Hindlimb muscle (tissue), 1 donor: ENCODE measurements at places on chromosomes 3 and 15.

GRCh38 chr3:14750650-14751049, 68.1 kb upstream of the FGD5 start:
- DNase-seq: no peak

GRCh38 chr15:22961762-22962161, 18.4 kb downstream of the CYFIP1 start:
- no peak for DNase-seq

GRCh38 chr15:25268166-25268565, 170.7 kb downstream of the UBE3A start:
- no peak for DNase-seq

DNA sequence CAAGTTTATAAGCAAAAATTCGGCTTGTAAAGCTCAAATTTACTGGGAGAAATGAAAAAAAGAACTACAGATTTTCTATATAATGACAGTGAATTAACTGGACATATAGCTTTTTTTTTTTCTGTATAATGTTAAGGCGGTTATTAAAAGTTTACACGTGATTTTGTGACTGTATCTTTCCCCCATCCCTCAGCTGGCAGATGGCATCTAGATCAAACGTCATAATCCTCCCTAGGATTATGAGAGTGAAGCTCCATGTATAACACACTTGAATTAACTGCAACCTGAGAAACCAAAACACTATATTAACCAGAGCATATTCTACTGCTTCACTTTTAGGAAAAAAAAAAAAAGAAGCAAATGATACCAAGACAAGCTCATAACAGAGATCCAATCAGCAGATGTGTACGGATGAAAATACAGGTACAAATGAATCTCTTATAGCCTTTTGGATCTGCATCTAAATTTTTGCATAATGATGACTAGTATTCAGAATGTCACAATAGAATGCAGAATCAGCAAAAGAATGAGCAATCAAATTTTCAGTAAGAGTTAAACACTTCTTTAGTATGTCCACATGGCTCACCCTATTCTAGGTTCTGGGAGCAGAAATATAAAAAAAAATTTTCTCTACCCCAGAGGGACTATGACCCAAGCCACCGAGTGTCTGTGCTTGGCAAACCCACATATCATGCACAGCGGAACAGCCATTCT, 12.4 kb downstream of the MOBP start:
- no peak for DNase-seq

DNA sequence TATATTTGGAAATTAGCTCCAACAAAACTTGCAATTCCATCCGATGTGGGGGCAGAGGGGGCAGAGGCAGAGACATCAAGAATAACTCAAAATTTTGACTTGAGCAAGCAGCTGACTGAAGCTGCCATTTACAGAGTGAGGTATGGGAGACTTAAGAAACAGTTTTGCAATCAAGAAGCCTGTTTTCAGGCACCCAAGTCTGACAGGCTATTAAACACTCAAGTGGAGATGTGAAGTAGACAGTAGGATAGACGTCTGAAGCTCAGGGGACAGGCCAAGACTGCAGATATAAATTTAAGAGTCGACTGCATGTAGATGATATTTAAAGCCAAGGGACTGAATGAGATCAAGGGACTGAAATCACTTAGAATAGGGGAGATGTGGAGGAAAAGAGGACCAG, 9.9 kb upstream of the SH3BP5 start:
- no peak for DNase-seq

DNA sequence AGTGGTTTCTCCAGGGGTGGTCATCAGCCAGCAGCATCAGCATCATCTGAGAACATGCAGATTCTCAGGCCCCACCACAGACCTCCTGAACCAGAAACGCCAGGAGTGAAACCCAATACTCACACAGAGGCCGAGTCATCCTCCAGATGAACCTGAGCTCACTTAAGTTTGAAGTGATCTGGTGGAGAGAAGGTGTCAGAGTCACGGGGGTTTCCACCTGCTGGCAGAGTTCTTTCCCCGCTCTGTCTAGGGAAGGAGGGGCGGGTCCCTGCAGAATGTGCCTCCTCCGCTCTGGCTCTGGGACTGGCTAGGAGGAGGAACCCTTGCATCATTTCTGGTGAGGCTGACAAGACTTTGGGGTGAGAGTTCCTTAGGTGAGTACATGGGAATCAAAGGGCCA, 13.3 kb upstream of the KIF23 start:
- no peak for DNase-seq

DNA sequence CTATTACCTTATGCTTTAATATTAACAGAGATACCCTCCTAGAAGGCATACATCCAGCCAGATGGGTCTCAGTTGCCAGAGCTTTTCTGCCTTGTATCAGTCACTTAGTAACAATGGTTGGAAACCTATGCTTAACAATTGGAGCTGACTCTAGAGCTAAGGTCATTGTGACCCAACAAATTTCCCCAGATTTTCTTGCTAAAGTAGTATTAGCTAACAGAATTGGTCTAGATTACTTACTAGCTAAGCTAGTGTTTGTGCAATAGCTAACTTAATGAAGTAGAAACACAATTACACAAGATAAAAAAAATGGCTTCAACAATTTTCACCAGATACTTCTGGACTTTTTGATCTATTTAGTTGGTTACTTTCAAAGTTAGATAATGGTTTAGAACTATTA, 236.9 kb downstream of the NSUN3 start:
- no peak for DNase-seq

DNA sequence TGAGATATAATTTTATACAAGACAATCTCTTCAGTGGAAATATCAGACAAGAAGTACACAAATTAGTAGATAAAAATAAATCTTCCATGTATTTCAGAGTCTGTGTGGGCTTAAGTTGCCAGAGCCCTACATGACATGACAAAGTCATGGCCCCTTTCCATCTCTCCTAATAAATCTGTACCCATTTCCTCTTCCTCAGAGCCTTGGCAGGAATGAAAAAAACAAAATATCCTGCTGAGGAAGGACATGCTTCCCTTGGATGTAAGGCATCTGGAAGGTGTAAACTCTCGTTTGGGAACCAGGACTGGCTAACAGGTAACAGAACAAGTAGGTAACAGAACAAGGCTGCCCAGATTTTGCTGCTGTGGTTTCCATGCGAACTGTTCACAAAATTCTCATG, 148.1 kb downstream of the SNRK start:
- DNase-seq: no peak

- no peak for DNase-seq
These were observed 270.9 kb downstream of the ERC2 start for GRCh38 chr3:56197259-56197965.
